ENCODE measurements at places on chromosomes 1 and 21.

DNA sequence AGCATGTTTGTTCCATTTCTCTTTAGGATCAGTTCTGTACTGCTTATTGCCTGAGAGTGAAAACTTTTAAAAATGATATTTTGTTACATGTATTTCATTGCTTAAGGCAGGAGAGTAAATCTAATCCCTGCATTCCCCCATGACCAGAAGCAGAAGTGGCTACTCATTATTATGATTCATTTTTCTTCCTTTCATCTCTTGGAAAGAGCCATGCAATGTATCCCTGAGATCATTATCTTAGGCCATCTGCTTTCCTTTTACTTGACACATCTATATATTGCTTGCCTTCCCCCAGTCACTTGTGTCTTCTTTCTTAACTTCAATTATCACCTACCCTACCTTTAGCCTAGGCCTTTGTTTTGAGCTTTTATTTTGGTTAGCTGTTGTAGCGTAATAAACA lies 430.4 kb upstream of the CHRM3 start:
- DNase-seq, result no peak

GRCh38 chr1:211359876-211360275 lies 33.2 kb downstream of the TRAF5 start:
- DNase-seq, result no peak

- no peak for DNase-seq
Measured at GRCh38 chr1:58460469-58460868, 86.1 kb downstream of the OMA1 start.

GRCh38 chr1:26754086-26754874 lies 33.5 kb upstream of the PIGV start:
- DNase-seq, result no peak

DNA sequence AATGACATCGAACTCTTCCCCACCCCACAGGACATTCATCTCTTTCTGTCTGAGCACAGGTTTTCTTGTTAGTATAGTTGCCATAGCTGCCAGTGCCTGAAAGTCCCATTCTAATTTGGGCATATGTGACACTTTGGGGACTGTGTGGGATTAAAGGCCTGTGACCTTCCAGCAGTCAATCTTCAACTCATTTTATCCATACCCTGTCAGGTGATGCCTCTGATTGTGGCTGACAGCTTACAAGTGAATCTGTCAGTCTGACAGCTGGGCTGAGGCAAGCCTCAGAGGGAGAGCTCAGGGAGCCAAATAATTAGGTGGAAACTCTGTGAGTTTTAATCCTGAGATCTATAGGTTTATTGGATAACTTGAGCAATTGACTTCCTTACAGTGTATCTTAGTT lies 29.6 kb downstream of the ZCCHC17 start:
- DNase-seq, result no peak

DNA sequence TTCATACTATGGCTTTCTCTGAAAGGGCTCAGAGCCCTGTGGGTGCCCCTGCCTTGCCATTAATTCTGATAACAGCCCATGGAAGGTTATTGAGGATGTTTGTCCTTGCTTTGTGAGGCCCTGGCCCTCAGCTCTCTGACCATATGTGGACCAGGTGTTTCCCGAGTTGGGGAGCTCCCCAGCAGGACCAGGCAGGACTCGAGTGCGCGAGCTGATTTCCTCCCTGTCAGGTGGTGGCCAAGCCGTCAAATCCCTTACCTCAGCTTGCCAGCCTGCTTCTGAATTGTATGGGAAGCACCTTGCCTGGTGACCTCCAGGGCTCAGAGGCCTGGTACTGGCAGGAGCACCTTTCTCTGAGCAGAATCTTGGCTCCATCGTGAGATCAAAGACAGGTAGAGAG lies 17.9 kb upstream of the SDE2 start:
- DNase-seq, result no peak

DNA sequence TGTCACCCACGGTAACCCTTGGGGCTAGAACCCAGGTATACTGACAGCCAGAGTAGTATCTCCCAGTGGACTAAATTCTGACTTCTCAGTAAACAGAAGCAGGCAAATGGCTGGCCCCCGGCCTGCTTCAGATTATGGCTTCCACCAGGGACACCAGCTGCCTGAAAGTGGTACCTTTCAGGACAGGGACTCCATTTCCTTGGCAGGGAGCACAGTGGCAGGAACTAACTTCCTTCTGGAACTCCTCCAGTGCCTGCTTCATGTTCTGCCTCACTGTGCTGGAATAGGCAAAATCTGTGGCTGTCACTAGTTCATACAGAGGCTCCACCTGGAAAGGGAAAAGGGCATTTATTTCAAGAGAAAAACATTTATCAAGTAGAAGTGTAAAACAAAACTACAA lies 32.7 kb downstream of the C8B start:
- DNase-seq, result no peak
